Stimulated activated CD4-positive, alpha-beta T cell treated with anti-CD3 and anti-CD28 coated beads, Interleukin-1b, Interleukin-23, amount 100 ng/mL, for 1 hour (primary cell): ENCODE measurements at places on chromosomes 3 and 15.

GRCh38 chr15:71410347-71410746 is 295.1 kb downstream of the THSD4 start:
- no peak for DNase-seq

DNA sequence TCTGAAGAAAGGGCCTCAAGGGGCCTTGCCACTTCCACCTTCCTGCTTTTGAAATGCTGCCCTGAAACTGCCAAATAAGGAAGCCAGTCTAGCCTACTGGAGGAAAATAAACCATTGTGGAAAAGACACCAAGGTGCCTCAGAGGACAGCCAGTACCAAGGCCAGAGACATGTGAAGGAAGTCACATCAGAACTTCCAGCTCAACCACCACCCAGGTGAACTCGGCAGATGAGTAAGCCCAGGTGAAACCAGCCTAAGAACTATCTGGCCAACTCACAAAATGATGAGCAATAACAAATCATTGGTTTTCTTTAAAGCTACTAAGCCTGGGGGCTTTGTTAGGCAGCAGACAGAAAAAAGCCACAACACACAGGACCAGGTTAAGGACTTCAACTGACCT is 103.0 kb downstream of the MAGI1 start:
- DNase-seq: no peak

- no peak for DNase-seq
Observed at GRCh38 chr3:159632128-159632527, 356.5 kb upstream of the IL12A start.

- DNase-seq: no peak
Observed at GRCh38 chr15:48722764-48723661, 77.5 kb upstream of the FBN1 start.

DNA sequence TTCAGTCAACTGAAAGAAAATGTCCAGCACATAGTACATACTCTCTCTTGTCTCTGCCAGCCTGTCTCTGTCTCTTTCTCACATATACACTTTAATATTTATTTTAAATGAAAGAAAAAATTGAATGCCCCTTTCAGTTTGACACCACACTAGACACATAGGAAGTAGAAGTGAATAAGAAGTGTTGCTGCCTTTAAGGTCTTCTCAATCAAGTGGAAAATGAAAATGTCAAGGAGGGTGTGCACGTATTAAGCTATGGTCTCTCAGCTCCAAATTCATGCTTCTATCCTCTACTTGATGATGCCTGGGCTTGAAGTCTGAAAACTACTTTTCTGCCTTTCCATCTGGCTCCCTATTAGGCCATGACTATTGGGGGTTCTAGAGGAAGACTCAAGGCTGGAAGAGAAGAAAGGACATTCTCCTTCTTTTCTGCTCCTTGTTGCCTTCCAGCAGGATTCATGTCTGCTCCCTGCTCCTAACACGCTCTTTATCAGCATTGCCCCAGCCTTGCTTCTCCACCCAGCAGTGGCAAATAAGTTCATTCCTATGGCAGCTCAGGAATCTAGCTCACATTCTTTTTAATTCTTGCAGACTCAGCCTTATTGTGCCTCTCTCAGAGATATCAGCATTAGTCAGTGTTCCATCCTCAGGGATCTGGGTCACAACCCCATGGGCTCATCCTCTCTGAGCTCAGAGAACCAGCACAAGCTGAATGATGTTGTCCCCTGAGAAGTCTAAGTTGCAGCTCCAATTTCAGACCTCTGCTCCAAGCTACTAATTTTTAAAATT is 609.1 kb upstream of the GRM7 start:
- DNase-seq: no peak

DNA sequence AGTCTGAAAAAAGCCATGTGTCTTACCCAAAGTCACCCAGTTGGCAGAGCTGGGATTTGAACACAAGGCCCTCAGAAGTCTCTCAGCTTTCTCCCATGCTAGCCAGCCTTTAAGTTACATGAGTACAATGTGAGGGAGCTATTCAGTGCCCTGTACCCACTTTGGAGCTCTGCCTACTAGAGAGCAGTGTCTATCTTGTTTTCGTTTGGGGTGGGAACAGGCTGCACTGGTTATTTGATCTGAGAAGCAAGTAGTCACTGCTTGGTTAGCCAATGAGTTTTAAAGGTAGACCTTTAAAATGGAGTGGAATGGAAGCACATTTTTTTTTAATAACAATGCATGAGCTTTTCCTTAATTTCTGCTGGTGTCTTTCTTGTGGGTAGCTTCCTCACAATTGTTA is 231.1 kb upstream of the BHLHE40 start:
- DNase-seq: no peak

GRCh38 chr3:191220908-191221307 is 21.9 kb downstream of the OSTN start:
- no peak for DNase-seq
